ENCODE measurements at places on chromosomes 2 and 18. TPM values are rescaled to one million over a fixed set of nuclear protein-coding genes. Genes with fewer than 3 reads are reported as not detected.

The RBM44 gene
- 0.53 TPM for polyA plus RNA-seq

GRCh38 chr18:38241736-38242135 is 676.1 kb upstream of the CELF4 start:
- no peak for DNase-seq

DNA sequence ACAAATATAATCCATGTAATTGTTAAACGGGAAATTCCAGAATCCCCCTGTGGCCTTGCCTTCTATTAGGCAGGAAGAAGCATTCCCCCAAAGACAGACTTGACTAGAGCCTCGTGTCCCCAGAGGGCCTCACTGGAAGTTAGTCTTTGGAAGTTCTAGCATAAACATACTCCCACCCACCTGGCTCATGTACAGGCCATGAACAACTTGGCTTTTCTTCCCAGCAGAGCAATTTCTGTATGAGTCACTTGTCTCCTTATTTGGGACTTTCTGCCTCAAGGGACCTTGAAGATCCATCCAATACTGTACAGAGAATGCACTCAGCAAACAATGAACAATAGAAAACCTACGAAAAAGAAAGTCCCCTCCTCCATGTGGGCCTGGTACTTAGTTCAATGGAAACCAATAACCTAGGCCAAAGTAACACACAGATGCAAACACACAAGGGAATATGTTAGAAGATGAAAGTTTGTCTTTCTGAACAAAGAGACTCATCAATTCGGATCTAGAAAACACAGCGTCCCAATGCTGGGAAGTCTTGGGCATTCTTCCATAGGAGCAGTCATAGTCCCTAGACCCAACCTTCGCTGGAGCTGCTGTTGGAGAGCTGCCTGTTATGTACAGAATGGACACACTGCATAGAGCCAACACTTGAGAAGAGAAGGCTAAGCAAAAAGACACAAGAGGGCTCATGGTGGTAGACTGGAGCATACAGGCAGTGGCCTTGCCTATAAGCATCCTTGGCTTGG is 303.5 kb downstream of the HRH4 start:
- no peak for DNase-seq

The ELOA2 gene
- polyA plus RNA-seq, result not detected

The TBR1 gene
- not detected for polyA plus RNA-seq

The CFAP53 gene
- 4.1 TPM for polyA plus RNA-seq

DNA sequence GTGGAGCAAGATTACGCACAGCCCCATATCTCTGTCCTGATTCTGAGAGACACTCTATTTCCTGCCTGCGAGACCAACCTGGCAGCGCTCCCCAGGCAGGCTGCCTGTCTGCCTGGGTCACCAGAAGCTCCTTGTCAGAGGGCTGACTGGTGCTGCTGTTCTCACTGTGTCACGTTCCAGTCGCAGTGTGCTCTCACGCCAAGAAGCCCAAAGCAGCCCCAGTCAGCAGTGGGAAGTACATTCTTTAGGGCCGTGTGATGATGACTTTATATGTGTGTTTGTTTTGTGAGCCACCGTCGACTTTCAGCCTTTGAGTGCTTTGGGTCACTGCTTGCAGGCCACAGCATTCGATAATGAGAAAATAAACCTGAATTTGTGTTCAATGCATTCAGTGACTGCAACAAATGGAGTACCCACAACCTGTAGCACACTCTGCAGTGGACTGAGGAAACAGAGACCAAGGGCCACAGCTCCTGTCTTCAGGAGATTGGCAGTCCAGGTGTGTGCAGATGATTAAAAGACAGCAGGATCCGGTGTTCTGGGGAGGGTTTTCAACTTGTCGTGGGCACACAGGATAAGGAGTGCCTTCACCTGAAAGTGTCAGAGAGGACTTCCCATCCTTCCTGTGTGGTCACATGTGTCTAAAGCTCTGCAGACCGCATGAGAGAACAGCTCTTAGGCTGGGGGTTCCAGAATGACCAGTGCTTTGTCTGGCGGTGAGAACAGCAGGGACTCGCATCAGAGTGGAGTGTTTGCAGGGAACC is 4.8 kb downstream of the TNFRSF11A start:
- no peak for DNase-seq

The OSR1 gene
- polyA plus RNA-seq, result 10.8 TPM

DNA sequence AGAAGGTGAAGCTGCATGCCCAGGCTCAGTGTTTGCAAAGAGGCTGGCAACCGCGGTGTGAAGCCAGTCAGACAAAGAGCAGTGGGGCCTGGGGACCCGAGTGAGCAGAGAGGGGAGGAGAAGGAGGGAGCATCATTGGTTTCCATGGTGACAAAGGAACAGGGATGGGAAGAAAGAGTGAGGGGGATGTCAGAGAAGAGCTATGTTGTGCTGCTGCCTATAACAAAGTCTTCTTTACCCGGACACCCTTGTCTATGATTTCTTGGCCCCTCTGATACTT is 14.5 kb downstream of the TMEM247 start:
- DNase-seq, result no peak

- no peak for DNase-seq
Measured at GRCh38 chr18:5175378-5175777, 21.7 kb downstream of the AKAIN1 start.

The ONECUT2 gene
- polyA plus RNA-seq, result 0.09 TPM

DNA sequence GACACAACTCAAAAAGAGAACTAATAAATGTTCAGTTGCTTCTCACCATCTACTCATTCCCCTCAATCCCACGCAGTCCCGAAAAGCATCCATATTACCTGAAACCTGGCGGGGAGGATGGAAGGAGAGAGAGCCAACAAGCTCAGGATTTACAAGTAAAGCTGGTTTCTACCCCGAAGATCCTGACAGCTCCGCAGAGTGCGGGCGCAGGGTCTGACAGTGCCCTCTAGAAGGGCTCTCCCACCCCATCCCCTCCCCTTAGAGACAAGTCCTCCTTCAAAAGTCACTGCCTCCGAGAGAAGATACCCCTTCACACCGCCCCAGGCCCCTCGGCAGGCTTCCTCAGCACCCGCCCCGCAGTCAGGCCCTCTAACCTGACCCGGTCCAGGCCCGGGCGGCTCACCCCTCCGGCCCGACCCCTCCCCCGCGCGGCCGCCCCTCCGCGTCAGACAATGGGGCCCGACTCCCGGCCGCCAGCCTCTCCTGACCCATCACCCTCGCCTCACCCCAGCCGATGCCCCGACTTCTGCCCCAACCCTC is 550 bp downstream of the RAB1A start:
- peak; percentile 29 for DNase-seq

The STPG4 gene
- 0.14 TPM for polyA plus RNA-seq

The CFAP221 gene
- polyA plus RNA-seq, result 35.1 TPM

GRCh38 chr2:60149176-60149575 is 404.3 kb downstream of the BCL11A start:
- no peak for DNase-seq

GRCh38 chr2:143513081-143513480 is 383.9 kb downstream of the ARHGAP15 start:
- DNase-seq, result no peak

GRCh38 chr18:36897253-36897652 is 68.3 kb downstream of the KIAA1328 start:
- DNase-seq, result no peak

GRCh38 chr2:183807870-183808269 is 683.6 kb downstream of the NUP35 start:
- no peak for DNase-seq

DNA sequence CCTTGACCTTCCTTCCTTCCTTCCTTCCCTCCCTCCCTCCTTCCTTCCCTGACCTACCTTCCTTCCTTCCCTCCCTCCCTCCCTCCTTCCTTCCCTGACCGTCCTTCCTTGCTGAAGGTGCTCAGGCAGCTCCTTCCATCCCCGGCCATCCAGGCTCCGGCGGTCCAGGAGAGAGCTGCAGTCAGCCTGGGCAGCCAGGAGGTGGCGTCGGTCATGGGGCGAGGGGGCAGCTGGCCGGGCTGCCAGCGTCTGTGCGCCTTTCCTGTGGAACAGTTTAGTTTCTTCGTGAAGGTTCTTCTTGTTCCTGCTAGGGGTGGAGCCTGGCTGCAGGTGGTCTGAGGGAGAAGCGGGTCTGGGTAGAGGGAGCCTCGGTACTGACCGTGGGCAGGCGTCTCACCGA is 15.7 kb downstream of the GPR35 start:
- DNase-seq, result no peak

DNA sequence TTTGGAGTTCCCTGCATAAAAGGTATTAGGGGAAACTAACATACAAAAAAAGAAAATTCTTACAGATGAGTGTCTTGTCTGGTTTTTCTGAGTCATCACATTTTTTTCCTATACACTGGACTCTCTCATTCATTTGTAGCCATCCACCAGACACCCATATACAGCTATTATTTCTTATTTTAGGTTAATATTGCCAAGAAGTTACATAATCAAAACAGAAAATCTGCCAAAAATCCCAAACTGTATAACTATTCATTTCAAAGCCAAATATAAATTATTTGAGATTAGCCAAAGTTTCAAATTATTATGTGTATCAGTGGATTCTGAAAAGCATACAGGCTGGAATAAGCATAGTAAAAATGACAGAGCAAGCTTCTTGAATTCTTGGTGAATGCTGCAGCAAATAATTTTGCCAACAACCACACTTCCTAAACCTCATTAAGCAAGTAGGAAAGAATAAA is 191.2 kb downstream of the NCKAP5 start:
- no peak for DNase-seq

DNA sequence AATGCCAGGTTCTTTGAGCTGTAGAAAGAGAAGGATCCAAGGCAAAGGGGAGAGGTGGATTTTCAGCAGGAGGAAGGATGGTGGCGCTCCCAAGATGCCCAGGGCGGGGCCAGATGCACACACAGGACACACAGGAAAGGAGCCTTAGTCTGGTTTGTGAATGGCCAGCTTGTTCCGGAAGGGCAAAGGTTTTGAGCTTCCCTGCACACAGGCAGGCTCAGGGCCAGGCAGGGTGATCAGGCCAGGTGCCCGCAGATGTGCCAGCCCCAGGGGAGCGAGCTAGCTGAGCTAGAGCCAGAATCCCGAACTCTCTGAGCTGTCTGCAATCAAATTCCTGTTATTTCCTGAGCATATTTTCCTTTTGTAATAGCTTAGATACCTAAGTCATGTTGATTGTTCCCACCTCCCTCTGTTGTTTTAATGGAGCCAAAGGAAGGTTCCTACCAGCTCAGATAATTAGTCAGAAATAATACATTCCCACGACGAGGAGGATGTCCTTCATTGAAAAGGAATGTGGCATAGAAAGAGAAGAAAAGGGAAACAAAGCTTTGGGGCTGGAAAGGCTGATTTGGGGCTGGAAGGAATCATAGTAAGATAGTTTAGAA is 13.7 kb upstream of the OTOF start:
- no peak for DNase-seq

GRCh38 chr2:167988296-167988695 is 259.1 kb downstream of the STK39 start:
- DNase-seq, result no peak

GRCh38 chr18:715626-716025 is 3.2 kb upstream of the ENOSF1 start:
- no peak for DNase-seq

- DNase-seq, result no peak
Measured at GRCh38 chr18:60656553-60656952, 284.0 kb upstream of the MC4R start.

The ARMC9 gene
- polyA plus RNA-seq, result 30.6 TPM

GRCh38 chr2:72028996-72029395 is 118.7 kb downstream of the CYP26B1 start:
- no peak for DNase-seq

DNA sequence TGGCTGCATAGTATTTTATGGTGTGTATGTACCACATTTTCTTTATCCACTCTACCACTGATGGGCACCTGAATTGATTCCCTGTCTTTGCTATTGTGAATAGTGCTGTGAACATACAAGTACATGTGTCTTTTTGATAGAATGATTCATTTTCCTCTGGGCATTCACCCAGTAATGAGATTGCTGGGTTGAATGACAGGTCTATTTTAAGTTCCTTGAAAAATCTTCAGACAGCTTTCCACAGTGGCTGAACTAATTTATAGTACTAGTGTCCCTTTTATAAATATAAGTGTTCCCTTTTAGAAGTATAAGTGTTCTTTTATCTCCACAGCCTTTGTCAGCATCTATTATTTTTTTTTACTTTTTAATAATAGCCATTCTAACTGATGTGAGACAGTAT is 303.9 kb upstream of the EPHA4 start:
- DNase-seq, result no peak

- no peak for DNase-seq
Measured at GRCh38 chr2:206328974-206329373, 54.5 kb downstream of the ZDBF2 start.

DNA sequence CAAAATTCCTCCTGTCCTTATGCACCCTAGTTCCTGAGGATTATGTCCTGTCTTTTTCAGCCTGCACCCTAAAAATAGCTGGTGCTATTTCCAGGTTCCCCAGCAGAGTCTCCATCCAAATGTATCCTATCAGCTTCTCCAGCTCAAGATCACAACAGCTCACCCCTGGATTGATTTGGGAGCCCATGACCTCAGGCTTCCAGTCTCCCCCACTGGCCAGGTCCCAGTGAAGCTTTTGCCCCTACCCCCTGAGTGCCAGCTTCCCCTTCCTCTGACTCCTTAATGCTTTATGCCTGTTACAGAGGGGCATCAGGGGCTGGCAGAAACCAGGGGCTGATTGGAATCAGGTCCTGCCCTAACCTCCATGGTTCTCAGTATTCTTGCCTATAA is 76.9 kb upstream of the DAPL1 start:
- no peak for DNase-seq
